ENCODE measurements at places on chromosomes 2 and 18. TPM values are rescaled to one million over a fixed set of nuclear protein-coding genes. Genes with fewer than 3 reads are reported as not detected.

DNA sequence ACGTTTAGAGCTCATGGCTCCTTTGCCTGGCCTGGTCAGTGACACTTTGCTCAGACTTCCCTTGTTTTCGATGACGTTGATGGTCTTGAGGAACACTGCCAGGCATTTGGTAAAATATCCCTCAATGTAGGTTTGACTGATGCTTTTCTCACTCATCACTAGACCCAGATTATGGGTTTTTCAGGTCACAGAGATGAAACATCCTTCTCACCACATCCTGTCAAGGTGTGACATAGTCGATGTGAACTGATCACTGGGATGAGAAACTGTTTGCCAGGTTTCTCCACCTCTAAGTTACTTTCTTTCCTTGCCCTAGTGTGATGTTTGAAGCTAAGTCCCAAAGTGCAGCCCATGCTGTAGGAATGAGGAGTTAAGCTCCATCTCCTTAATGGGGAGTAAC is 81.5 kb downstream of the AFF3 start:
- no peak for DNase-seq

- no peak for DNase-seq
Observed at GRCh38 chr2:99067871-99068625, 73.5 kb upstream of the C2orf15 start.

Gene PFN4
- total RNA-seq, result 0.47 TPM

Gene DLGAP1
- total RNA-seq, result 80.2 TPM

Gene LYG1
- 0.47 TPM for total RNA-seq

DNA sequence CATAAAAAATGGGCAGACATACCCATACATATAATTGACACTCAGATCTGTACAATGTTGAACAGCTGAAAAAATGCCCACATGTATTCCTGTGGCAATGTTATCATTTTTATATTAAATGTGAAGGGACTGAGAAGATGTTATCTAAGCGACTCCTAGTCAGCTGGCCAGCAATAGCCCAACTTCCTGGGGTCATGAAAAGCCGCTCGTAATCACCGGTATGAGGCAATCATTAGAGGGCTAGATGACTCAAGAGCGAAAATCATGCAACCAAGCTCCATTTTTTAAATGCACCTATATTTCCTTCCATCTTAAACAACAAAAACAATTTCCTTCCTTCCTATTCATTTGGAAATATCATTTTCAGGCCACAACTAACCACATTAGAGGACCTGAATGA is 274.6 kb upstream of the CCDC68 start:
- DNase-seq, result no peak

GRCh38 chr2:19607931-19608771 is 249.7 kb upstream of the OSR1 start:
- no peak for DNase-seq
